ENCODE measurements at places on chromosomes 2 and 18.

DNA sequence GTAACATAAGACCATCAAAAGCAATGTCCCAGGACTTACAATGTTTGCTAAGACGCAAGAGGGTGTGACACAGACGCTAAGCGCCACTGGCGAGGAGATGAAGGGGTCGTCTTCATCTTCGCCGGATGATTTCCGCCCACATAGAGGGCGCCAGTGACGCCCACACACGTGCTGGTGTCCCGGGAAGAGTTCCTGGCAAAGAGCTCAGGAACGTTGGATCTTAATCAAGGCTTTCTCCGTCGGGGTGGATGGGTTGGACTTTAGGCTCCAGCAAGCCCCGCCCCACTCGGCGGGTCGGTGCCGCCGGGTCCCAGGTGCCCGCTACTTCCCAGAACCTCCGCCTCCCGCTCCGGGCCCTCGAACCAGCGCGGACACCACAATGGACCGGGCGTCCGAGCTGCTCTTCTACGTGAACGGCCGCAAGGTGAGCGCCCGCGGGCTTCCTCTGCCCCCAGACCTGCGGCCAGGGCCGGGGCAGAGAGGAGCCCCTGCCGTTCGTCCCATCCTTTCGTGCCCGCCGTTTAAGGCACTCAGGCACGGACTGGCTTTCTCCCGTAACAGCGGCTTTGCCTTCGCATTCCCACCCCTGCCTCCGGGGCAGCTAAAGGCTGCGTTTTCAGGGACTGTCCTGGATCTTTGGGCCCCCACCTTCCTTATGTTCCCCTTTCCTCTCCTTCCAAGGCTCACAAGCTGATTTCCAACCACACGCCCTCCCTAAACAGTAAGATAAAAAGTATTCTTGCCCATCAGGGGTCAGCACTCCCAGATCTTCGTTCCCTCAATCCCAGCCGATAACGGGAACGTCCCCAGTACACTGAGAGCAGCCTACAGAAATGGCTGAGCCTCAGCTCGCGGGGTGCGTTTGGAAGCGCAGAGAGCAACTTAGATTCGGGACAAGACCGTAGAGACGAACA is at the start of gene AOX1:
TSS of gene AOX1 (plus strand) at position 285 of the 914 bp plus-strand sequence. CDS start at position 380, 95 bp downstream.
- DNase-seq, result no peak

GRCh38 chr2:229133155-229133772 is 137.8 kb downstream of the PID1 start:
- DNase-seq, result no peak

- no peak for DNase-seq
Measured at GRCh38 chr18:5057386-5058348, 139.4 kb downstream of the AKAIN1 start.

DNA sequence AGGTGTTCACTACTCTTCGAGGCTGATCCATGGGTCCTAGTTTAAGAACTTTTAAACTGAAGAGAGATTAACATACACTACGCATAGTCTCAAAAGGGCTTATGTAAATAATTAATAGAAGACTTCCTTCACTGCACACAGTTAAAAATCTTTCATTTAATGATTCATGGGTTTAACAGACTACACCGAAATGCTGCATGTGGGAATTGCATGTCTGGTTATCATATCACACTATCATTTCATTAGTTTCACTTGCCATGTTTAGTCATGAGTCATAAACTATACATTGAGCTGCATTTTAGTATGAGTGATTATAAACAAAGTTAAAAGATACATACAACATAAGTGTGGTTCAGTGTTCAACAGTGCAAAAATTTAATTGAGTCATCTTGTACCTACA is 31.2 kb downstream of the GLS start:
- DNase-seq, result no peak

DNA sequence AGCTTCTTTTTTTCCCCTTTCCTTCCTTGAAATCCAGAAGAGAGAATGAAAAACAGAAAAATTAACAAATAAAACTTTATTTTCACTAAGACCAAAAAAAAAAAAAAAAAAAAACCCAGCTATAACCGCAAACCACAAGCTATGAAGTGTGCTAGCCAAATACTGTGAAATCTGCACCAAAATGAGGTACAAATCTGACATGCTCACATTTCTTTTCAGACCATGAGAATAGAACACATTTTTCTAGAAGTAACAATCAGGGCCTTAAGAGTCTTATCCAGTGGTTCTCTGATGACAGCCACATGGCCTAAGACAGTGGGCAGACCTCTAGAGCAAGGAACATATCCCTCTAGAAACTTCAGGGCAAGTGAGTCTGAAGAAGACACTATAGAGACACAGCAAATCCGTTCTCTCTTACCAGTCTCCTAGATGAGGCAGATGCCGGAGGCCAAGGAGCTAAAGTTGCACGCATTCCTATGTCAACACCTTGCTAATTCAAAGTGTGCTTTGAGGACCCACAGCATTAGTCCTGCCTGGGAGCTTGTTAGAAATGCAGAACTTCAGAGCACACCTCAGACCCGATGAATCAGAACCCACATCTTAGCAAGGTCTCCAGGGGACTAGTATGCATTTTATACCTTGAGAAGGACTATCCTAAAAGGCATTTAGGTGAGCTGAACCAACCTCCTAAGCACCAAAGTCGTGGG is 317.1 kb downstream of the MYCN start:
- DNase-seq, result no peak

DNA sequence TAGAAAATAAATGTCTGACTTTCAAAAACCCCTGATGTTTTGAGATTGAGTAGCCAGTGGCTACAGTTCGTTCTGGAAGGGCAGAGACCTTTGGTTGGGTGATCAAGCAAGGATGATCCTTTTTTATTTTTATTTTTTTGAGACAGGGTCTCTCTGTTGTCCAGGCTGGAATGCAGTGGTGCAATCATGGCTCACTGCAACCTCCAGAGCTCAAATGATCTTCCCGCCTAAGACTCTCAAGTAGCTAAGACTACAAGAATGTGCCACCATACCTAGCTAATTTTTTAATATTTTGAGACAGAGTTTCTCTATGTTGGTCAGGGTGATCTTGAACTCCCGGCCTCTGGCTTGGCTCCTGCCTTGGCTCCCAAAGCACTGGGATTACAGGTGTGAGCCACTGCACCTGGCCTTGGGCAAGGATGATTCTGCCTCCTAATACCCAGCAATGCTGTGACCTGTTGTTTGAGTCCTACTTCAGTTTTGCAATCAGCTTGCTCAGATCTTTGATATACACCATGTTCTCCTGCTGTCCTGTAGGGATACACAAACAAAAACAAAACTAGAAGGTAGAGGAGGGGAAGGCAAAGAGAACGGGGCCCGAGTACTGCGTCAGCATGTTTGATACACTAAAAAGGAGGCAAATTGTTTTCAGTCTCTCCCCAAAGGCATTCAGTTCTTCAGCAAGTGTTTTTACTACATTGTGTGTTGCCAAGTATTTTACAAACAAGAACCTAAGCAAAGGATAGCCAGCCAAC is 59.2 kb upstream of the LYPD6B start:
- DNase-seq, result no peak

DNA sequence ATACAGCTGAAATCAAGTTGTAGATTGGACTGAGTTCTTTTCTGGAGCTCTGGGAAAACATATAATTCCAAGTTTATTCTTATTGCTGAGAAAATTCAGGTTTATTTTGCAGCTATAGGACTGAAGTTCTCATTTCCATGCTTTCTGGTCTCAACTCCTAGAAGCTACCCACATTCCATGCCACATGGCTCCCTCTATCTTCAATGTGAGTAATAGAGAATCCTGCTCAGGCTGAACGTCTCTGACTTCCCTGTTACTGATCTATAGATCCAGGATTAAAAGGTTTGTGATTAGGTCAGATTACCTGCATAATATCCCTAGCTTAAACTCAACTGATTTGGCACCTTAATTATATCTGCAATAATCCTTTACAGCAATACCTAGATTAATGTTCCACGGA is 453.8 kb upstream of the MC4R start:
- no peak for DNase-seq

DNA sequence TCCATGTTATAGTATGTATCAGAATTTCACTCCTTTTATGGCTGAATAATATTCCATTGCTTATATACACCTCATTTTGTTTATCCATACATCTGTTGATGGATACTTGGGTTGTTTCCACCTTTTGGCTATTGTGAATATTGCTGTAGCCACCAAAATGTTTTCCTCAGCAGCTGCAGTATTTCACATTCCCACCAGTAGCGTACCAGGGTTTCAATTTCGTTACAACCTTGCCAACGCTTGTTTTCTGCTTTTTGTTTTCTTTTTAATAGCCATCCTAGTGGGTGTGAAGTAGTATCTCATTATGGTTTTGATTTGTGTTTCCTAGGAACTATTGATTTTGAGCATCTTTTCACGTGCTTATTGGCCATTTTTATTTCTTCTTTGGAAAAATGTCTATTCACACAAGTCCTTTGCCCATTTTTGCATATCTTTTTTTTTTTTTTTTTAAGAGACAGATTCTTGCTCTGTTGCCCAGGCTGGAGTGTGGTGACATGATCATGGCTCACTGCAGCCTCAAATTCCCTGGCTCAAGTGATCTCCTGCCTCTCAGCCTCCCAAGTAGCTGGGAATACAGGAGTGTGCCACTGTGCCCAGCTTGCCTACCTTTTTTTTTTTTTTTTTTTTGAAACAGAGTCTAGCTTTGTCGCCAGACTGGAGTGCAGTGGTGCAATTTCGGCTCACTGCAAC is 14.2 kb downstream of the UBXN2A start:
- no peak for DNase-seq

DNA sequence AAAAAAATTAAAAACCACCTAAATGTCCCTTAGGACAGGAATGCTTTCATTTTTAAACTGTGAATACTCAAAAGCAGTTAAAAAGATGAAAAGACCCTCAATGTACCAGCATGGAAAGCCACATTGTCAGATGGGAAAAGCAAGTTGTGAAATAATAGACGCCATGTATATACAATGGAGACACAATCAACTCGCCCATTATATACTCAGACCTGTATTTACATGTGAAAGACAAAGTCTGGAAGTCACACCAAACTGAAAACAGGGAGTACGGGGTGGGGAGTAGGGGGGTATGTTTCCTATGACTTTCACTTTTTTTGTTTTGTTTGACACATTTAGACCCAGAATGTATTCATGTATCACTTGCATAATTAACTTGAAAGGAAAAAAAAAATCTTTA is 75.6 kb downstream of the CELF4 start:
- DNase-seq, result no peak

DNA sequence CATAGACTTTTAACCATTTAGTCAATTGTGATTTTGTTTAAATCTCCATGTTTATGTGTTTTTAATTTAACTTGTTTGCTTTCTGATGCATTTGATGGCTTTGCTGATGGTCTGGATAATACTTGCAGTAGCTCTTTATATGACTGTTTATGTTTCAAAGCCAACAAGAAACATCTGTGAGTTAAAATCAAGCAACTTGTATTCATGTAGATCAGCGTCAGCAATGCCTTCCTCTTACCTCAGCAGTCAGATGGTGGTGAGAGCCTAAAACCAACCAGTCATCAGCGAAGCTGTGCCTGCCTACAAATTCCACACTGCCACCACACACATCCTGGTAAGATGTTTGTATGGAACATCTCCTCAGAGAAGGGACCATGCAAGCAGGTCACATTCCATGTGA is 231.9 kb downstream of the PTGR3 start:
- no peak for DNase-seq

GRCh38 chr18:10514082-10514481 is 11.7 kb upstream of the NAPG start:
- no peak for DNase-seq

DNA sequence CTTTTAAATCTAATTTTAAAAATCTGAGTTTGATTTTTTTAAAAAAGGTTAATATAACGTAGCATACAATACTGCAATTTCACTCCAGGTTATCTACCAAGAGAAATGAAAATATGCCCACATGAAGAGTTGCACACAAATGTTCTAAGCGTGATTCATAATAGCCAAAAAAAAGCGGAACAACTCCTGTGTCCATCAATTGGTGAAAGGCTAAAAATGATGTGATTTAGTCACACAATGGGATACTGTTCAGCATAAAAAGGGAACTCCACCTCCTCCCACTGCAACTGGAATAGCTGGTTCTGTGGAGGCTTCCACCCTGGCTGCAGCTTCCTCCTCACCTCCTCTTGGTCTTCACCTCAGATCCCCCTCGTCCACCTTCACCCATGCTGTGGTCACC is 132.8 kb downstream of the PIK3C3 start:
- no peak for DNase-seq

DNA sequence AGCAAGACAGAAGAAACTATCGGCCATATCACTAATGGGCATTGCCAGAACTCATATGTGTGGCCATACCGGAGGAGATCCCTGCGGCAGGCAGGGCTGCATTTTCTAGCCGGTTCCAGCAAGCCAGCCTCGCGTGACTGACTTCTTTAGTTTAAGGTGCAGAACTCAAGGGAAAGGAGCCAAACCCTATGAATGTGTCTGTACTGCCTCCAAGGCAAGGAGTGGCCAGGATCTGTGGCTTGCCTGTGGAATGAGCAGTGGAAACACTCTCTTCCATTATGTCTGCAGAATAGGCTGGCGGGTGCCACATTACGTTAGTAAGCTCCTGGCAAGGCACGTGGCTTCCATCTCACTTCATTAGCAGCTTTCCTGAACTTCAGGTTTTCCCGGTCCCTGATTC is 137.6 kb downstream of the ATL2 start:
- DNase-seq, result no peak

- DNase-seq, result no peak
Measured at GRCh38 chr2:69603146-69603743, 40.3 kb downstream of the AAK1 start.

DNA sequence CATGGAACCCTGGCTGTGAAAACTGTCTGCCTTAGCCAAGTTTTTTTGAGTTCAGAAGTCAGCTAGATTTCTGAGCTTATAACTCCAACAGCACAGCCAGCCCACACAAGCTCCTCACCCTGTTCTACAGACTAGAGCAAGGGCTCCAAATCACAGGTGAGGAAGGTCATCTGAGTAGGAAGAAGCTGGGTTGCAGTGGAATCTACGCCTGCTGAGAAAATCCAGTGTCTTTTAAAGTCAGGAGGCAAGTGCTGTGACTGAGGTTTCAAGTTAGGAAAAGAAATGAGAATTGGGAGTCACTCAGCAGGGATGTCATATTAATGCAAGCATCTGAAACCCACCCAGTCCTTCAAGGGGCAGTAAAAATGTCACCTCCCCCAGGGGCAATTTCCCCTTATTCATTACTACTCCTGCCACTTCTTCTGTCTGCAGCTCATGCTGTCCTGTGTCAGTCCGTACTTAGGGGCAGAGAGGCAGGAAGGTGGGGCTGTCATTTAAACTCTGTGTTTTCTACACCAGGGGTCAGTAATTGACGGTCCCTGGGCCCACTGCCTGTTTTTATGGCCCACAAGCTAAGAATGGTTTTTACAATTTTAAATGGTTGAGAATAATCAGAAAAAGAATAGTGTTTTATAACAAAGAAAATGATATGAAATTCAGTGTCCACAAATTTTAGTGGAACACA is 551.1 kb downstream of the BCL11A start:
- no peak for DNase-seq
